OCI-LY7 (cell line): ENCODE measurements at places on chromosomes 6 and 20.
A peak's percentile ranks its signal among the peaks of the same experiment; 100 is the strongest.

DNA sequence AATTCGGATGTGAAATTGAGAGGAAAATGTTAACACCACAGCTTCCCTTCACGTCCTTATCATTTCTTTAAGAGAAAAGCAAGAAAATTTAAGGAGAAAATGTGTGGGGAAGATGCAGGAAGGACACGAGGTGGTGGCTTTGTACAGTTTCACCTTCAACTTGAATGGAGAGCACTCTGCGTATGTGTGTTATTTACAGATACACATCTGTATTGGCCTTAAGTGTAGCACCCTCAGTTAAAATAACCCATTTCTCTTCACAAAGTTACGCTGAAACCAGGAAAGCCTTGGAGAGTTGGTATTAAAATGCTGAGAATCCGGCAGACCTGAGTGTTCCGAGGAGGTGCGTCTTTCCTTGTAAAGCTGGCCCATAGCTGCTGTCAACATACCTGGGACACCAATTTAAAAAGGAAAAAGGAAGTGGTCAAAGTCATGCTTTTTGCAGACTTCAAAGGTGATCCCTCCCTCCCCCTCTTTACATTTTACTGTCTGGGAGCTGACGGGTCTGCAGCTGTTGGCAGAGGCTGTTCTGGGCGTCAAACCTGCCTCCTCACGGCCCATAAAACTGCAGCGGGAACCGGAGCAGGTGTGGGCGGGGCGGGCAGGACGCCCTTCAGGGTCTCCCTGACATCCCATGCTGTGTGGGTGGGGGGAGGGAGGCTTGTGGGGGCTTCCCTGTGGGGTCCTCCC lies 61.3 kb upstream of the TBXT start:
- DNase-seq: peak; percentile 81

GRCh38 chr6:108359901-108360882 lies 65.3 kb downstream of the AFG1L start:
- peak; percentile 10 for DNase-seq

- no peak for DNase-seq
Observed at GRCh38 chr6:160418370-160418769, 70.2 kb downstream of the SLC22A3 start.

DNA sequence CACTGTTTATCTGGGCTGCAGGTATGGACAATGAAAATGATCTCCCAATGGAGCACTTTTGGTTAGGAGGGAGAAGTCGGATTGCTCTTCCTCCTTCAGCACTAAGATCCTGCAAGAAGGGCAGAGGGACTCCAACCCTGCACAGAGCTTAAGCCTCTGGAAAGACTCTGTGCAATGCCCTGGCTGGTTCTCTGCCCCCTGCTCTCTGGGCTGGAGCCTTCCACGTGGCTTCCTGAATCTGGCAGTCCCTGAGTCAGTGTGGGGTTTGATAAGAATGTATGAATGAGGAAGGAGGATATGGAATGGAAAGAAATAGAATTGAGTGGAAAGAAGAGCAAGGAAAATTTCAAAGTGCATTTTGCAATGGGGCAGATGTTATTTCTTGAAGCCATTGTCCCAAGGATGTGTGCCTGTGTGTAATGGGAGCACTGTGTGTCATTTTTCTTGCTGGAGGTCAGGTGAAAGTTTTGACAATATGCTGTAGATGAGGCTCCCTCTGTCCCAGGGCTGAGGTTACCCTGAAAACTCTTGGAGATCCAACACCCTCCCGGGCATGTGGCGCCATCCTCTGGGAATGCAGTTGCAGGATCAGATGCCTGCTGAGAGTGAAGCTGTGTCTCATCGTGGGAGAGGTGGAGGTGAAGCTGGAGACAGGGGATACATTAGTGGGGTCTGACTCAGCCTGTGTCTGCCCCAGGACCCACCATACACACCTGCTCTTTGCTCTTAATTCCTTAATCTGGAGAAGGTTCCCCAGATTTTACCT lies 16.3 kb upstream of the CST9L start:
- no peak for DNase-seq

GRCh38 chr20:41191562-41192500 lies 54.5 kb downstream of the PLCG1 start:
- DNase-seq: no peak

GRCh38 chr6:47478233-47479139 lies 897 bp downstream of the CD2AP start:
- peak; percentile 42 for DNase-seq

DNA sequence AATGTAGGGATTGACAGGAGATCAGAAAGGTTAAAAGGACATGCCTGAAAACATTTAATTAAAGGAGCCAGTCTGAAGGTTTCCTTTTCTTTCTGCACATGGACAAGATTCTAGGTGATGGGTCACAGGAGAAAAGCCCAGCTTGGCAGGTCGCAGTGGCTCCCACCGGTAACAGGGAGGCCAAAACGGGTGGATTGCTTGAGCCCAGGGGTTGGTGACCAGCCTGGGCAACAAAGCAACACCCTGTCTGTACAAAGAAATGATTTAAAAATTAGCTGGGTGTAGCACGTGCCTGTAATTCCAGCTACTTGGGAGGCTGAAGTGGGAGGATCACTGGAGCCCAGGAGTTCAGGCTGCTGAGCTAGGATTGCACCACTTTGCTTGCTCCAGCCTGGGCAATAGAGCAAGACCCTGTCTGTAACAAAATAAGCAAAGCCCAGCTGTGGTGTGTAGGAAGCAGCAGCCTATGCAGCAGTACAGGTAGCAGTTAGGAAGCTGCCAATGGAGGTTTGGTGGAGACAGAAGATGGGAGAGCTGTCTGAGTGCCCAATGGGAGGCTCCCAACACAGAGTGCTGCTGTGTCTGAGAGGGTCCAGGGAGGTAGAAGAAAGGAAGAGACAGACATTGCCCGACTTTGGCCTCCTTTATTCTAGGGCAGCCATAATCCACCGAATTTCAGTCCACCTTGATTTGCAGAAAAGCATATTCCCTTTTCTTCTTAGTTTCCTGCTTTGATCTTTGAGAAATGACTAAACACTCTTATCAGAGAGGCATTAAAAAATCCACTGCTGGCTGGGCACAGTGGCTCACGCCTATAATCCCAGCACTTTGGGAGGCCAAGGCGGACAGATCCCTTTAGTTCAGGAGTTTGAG lies 7.1 kb upstream of the AP5S1 start:
- no peak for DNase-seq

DNA sequence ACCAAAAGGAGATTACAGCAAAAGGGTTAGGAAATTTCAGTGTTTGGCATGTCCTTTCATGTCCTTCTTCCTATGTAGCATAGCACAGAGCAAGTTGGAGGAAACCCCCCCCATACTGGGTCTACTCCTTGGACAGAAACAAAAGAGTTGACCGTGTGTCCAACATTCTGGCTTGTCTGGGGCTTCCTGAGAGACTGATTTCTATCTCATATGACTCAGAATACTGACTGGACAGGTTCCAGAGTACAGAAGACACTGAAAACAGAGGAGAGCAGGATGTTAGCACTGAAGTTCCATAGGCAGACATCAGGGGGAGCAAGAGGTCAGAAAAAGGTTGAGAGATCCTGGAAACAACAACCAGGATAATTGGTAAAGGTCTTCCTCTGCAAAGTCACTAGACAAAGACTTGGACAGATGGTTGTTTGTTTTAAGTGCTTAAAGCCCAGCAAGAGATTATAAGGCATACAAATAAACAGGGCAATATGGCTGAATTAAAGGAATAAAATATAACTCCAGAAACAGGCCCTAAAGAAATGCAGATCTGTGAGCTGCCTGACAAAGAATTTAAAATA lies 48.4 kb downstream of the USP49 start:
- peak; percentile 60 for DNase-seq

- DNase-seq: no peak
Observed at GRCh38 chr6:129685662-129686031, 24.3 kb downstream of the ARHGAP18 start.

DNA sequence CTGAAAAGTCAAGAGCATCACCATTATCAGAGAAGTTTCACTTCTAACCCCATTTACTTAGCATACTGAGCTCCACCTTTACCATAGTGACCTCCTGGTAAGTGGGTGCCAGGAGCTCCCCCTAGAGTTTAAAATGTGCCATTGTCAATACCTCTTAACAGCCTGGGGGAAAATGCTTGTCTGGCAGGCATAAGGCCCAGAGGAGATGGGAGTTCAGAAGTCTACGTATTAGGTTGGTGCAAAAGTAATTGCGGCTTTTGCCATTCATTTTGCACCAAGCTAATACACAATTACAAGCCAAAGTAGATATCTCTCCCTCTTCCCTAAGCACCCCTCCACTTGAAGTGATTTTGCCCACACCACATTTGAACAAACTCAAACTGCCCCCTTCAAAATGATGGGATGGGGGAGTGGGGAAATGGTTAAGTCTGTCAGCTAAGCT lies 919.0 kb downstream of the KIF16B start:
- DNase-seq: peak; percentile 62

DNA sequence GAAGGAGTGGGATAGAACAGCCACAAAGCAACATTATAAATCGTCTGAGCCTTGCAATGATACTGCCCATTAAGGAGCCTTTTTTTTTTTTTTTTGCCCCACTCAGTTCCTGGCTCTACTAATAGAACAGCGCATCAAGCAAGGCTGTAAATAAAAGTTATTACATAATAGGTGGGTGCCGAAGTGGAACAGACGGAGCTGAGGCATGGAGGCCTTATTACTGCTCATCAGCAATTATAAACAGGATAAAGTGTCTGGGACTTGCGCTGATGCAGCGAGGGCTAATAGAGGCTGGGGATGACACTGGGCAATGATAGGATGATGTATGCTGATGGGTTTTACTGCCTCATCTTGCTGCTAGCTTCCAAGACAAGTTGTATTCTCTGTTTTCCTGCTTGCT lies 272.1 kb downstream of the ZFAND3 start:
- DNase-seq: no peak

DNA sequence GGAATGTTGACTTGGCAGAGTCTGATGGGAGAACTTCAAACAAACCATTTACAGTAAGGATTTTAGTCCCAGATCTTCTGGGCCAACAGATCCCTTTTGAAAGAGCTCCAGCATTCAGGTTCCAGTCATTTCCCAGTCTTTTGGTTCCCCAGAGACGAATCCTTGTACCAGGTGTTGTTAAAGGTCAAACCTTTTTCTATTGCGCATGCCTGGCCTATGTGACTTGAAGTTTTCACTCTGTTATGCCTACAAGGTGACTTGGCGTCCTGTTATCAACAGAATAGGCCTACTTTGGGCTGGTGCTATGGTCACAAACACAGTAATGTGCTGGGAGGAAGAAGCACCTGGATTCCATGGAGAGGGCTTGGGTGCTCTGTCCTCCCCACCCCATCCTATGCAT lies 52.3 kb downstream of the PXDC1 start:
- no peak for DNase-seq

- DNase-seq: no peak
Observed at GRCh38 chr20:3603108-3603507, 60.1 kb downstream of the GFRA4 start.

- no peak for DNase-seq
Observed at GRCh38 chr20:19775353-19776253, 17.5 kb downstream of the RIN2 start.

GRCh38 chr6:139981066-139981624 lies 606.7 kb upstream of the CITED2 start:
- no peak for DNase-seq

- DNase-seq: no peak
Observed at GRCh38 chr6:38843798-38844197, 128.7 kb downstream of the DNAH8 start.

DNA sequence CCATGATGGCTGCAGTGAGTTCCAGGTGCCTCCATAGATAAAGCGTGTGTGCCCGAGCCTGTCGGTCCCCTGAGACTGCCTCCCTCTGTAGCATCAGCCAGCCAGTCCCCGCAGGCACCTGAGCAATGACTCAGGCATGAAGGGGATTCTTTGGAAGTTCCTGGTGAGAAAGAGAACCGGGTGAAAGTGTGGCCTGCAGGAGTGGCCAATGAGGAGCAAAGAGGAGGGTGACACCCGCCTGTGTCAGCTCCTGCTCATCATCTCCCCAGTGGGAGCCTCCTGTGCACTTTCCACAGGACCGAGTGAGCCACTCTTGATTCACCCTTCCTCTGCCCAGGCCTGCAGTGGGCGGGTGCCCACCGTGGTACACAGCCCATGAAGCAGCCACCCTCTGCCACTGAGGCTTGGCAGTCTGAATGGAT lies 71.2 kb upstream of the PTPN1 start:
- no peak for DNase-seq

DNA sequence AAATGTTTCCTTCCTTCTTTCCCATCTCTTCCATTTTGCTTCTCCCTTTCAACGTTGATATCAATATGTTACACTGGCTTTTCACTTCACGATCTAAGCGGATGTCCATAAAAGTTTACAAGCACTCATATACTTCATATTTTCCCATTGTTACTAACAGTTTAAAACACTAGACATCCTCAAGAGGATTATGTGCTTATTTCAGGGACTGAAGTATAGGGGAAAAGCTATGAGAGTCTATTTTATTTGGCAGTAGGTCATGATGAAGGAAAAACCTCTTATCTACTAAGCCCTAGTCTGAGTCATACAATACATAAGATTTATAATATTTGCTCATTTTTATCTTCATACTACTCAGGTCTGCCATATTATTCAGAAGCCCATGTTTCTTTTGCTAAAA lies 20.6 kb upstream of the EPB41L2 start:
- DNase-seq: no peak

DNA sequence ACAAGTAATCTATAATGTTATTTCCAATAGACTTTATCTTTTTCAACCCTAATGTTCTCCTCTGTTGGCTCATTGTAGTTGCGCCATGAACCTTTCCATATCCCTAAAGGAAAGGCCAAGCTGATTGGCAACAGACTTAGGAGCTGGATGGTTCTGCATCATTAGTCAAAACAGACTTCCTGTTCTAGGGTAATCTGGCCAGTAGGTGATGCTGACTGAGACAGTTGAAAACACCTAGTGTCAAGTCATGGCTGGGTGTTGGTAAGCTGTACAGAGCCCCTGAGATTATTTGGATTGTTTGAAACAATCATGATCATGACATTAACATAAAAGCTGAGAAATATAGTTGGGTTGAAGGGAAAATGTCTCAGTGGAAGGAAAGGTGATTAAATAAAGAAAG lies 231.4 kb downstream of the PHACTR1 start:
- no peak for DNase-seq

- DNase-seq: no peak
Observed at GRCh38 chr6:4644996-4645395, 131.2 kb upstream of the CDYL start.

GRCh38 chr6:91646649-91647048 lies 1059.8 kb upstream of the MAP3K7 start:
- DNase-seq: no peak

DNA sequence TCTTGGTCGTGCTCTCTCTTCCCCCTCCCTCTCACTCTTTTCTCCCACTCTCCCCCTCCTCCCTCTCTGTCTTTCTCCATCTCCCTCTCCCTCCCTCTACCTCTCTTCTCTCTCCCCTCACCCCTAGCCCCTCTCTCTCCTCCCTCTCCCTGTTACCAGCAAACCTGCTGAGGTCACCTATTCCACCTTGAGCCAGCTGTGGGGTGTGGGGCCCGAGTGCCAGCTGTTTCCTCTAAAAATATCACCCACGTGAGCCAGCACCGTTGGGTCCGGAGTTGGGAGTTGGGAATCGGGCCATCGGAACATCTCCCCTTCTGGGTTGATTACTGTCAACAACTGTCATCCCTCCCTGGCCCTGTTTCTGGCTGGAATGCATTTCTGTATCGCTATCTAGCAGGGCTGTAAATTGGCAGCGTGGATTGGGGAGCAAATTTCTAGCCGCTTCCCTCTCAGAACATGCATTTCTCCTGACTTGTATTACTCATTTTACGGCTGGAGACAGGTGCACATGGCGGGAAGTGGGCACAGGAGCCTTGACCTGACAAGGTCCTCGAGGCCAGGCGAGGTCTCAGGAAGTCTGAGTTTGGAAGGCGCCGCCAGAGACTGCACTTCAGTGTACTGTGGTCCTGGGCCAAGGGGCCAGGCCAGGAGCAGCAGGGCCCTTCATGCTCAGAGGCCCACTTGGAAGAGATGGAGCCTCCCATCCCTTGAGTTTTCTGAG lies 165.3 kb downstream of the CDH4 start:
- DNase-seq: no peak

GRCh38 chr6:2684766-2685754 lies 65.7 kb downstream of the MYLK4 start:
- no peak for DNase-seq
